ENCODE measurements at places on chromosomes 7 and 10.

- no peak for DNase-seq
Measured at GRCh38 chr7:70352088-70352487, 753.8 kb downstream of the AUTS2 start.

DNA sequence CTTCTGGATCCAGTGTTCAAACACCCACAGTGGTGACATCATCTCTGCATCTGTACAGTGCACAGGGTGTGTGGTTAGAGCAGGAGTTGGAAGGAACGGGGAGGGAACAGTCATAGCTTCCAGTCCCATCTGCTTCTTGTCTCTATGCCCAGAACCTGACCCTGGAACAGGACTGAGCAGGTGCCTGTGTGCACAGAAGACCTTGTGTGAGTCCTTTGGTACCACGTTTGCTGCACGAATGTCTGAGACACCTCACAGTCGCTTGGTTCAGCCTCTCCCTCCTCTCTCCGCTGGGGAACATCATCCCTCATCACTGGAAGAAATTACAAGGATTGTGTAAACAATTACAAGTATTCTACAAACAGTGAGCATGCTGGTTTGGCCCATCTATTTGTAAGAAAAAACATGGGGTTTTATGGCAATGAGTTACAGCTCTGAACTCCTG lies 243.0 kb upstream of the KLF6 start:
- DNase-seq: peak; percentile 70

GRCh38 chr7:47132471-47132870 lies 449.4 kb downstream of the TNS3 start:
- peak; percentile 21 for DNase-seq

GRCh38 chr7:121116396-121116795 lies 127.9 kb downstream of the CPED1 start:
- no peak for DNase-seq

DNA sequence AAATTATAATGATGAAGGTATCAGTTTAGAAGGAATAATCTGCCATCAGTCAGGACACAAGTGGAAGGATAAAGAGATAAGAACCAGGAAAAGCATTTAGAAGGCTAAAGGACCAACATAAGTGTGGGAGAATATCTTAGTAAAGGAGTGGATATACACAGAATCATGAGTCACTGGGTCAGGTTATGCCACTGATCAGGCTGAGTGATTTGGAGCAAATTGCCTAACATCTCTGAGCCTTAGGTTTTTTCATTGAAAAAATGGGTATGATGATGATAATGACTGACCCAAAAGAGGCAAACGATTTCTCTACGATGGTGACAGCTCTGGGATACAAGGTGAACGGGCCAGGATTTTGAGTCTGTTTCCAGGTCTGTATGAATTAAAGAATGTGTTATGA lies 2.8 kb upstream of the CUL1 start:
- no peak for DNase-seq

- no peak for DNase-seq
Measured at GRCh38 chr7:42351316-42351935, 114.4 kb upstream of the GLI3 start.

DNA sequence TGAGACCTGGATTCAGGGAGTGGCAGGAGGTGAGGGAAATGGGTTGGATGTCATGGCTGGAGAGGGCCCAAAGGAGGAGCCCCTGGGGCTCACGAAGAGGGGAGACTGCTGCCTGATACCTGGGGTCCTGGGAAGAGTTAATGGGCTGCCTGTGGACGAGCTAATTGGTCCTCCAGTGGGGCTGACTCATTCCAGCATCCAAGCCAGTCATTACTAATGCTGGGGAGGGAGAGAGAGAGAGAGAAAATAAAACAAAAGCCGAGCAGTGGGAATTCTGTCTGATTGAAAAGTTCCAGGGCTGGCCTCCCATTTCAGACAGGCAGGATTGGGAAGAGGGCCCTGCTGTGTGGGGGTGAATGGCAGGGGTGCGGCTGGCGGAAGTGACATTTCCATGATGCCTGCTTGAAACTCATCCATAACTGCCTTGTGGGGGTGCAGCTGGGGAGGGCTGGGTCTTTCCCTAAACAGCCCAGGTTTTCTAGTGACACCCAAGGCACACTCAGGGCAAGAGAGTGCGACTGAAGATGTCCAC lies 297.8 kb downstream of the RPS24 start:
- peak; percentile 76 for DNase-seq

DNA sequence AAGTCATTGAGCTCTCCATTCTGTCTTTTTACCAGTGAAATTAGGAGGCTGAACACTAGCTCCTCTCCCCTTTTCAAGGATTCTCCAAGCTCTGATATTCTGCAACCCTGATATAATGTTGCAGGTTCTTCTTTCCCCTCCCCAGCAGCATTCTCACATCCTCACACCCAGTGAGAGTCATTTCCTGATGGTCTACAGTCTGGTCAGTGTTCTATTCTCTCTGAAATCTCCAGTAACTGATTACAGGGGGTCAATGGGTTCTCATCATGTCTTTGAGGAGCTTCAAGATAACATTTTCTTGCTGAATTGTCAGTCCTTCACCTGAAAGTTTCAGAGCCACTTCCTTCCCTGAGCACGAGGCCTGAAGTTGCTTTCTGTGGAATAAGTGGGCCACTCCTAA lies 299.4 kb downstream of the PTEN start:
- DNase-seq: no peak

GRCh38 chr10:44473146-44473545 lies 88.2 kb upstream of the CXCL12 start:
- no peak for DNase-seq

DNA sequence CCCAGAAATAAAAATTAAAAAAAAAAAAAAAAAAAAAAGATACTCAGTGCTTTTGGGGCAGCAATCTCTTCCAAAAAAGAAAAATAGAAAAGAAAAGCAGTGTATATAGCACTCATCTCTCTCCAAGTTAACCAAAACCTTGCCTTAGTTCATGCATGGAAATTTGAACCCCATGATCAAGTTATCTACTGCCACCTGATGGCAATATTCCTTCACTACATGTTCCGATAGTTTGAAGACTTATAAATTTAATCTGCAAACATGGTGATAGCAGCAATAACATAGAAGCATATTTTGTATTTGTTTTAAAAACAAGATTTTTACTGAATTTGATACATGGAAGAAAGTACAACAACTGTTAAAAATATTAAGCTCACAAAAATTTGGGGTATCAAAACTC lies 48.6 kb upstream of the SLIT1 start:
- DNase-seq: peak; percentile 64

- peak; percentile 79 for DNase-seq
Measured at GRCh38 chr10:28664369-28664740, 13.0 kb upstream of the BAMBI start.

GRCh38 chr10:122113161-122113944 lies 124.4 kb downstream of the TACC2 start:
- peak; percentile 68 for DNase-seq

DNA sequence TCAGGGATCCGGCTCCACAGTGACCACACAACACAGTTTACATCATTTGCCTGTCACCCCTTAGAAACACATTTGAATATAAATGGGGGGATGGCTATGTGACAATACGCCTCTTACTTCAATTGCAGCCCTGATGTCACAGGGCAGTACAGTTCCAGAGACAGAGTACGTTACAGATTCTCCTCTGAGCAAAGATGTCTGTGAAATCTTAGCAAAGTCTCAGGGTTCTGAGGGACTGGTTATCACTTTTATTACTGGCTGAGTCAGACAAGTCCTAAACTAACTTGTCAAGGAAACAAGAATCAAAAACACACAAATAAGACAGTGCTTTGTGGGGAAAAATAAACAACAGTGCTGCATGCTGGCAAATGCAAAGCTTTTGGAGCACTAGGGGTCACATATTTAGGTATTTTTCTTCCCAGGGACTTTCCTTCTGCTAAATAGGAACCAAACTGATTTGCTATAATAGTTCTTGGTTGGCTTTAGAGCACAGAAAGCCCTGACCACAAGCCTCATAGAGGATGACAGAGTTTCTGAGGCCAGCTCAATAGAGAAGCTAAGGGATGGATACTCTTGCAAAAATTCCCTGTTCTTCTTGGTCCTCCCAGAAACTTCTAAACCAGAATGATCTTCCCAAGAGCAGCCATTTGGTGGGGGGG lies 501.6 kb downstream of the GRID1 start:
- no peak for DNase-seq

DNA sequence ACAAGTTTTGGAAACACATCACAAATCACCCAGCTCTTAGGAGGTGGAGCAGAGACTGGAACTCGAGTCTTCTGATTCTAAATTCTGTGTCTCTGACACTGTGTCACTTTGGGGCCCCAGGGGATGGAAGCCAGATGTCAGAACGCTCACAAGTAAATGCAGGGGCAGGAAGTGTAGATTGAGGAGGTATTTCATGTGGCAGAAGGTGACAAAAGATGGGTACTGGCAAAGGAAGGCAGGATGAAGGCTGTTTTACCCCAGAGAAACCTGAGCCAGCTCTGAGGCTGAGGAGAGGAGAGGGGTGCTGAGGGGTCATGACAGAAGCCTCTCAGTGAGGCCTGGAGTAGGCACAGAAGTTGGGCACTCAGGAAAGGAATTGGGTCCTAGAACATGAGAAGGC lies 6.0 kb upstream of the PURB start:
- DNase-seq: no peak

DNA sequence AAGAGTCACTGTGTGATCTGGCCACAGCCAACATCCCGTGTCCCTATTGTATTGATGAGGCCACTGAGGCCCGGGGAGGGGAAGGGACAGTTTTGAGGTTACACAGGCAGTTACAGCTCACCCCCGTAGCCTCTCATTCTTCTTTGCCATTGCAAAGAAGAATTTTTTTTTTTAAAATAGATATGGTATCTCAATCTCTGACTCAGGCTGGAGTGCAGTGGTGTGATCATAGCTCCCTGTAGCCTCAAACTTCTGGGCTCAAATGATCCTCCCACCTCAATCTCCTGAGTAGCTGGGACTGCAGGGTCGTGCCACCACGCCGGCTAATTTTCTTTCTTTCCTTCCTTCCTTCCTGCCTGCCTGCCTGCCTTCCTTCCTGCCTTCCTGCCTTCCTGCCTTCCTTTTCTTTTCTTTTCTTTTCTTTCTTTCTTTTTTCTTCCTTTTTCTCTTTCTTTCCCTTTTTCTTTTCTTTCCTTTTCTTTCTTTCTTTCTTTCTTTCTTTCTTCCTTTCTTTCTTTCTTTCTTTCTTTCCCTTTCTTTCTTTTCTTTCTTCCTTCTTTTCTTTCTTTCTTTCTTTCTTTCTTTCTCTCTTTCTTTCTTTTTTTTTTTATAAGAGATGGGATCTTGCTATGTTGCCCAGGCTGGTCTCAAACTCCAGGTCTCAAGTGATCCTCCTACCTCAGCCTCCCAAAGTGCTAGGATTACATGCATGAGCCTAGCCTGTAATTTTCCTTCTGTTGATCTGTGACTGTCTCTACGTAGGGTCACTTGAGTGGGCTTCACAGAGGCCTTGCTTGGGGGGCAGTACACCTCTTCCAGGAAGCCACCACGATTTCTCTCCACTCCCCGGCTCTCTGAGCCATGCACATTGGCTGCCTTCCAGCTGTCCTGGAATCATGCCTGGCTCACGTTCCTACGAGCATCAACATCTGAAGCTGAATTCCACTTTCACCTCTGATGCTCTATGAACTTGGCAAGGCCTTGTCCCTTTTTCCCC lies 31.3 kb downstream of the TMEM270 start:
- peak; percentile 79 for DNase-seq

- DNase-seq: no peak
Measured at GRCh38 chr10:108465871-108466641, 1301.5 kb upstream of the SORCS1 start.
